ENCODE measurements at places on chromosomes 2 and 18.

DNA sequence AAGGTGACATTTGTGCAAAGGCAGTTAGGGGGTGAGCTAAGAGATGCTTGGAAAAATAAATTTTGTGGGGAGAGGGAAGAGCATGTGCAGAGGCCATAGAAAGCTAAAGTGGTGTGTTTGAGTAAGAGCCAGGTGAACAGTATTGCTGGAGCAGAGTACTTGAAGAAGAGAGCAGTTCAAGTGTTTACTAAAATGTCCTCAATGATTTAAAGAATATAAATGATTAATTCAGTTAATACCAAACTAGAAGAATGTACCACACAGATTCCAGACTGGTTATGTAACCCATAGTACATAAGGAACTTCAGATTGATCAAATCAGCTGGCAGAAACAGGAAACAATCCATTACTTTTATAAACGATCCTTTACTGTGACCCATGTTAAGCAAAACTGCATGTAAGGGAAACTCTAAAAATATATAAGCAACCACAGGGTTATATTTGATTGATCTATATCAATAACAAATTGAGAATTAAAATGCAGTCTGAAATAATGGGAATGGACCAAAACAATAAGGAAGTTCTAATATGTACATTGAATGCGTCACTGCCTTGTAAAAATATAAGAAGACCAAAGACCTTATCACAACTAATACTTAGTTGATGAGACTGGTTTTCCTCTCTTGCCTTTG is 76.9 kb downstream of the LDAH start:
- DNase-seq, result no peak

DNA sequence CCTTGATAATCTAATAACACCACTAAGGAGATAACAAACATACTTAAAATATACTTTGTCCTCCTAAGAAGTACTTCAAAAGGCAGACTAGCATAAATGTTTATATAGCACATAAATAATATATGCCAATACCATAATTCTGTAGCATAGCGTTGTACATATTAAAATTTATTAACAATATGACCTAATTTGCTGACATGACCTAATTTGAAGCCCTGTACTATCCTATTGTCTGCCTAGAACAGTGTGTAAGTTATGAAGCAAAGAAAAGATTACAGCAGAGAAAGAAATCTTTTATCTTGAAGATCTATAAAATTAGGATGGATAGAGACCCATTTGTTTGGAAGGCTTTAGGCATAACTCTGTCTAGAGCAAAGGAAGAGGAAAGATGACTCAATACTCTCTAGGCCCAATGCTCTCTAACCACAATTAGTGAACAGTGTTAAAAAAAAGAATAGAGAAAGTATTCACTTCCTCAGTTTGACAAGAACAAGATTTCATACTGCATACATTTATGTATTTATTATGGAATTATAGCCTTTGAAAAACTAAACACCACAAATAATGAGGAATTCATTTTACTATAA is 231.3 kb downstream of the ZRANB3 start:
- no peak for DNase-seq

- DNase-seq, result no peak
Measured at GRCh38 chr2:171404719-171405118, 29.1 kb downstream of the METTL8 start.

- no peak for DNase-seq
Measured at GRCh38 chr18:23102493-23103261, 32.6 kb upstream of the CABLES1 start.

Measured in stimulated activated CD8-positive, alpha-beta memory T cell treated with anti-CD3 and anti-CD28 coated beads, Interleukin-7, amount 100 ng/mL, for 1 hour (primary cell).